ENCODE measurements at places on chromosomes 2 and 18.

DNA sequence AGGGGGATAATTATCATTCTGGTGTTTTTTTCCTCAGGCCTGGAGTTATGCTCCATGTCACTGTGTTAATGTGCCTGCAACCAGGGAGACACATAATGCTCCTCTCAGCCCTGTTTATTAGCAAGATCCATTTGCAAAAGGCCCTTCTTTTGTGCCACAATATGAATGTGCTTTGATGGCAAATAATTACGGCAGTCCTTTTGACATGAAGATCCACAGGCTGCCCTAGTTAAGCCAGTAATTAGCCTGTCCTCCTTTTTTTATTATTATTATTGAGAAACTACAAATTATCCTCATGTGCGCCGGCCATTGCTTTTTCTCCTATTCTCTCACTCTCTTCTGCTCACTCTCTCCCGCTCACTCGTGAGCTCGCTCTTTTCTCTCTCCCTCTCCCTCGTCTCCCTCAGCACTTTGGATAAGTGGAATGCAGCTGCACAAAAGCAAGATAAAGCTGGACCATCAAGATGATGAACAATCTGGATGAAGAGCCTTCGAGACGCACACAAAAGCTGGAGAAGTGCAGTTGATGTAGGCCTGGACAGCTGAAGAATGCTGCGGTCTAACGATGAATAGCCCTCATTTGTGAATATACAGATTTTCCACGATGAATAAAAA lies 762.3 kb downstream of the BCL11A start:
- DNase-seq, result no peak

GRCh38 chr2:17445744-17446143 lies 72.5 kb downstream of the RAD51AP2 start:
- DNase-seq, result no peak

DNA sequence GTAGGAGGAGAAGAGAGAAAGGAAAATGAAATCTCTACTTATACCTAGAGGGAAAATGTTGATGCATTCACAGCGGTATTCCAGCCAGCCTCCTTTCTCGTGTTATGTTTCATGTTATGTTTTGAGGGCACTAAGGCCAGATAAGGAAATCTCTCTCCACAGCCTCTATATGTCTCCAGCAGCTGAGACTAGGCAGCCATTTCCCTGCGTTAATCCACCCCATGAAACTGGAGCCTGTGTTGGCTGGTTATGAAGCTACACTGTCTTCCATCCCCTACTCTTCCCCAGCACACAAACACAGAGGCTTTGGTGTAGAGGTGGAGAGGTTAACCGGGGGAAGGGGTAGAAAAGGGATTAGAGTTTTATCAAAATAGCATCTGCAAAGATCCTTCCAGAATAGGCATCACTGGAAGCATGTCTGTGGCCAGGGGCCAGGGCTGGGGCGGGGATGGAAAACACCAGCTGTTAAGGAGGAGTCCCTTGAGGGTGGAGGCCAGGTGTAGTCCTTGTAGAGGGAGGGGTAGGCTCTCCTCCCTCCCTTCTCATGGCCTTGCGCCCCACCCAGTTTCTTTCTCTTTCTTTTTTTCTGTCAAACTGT lies 100.9 kb upstream of the TNP1 start:
- DNase-seq, result no peak

DNA sequence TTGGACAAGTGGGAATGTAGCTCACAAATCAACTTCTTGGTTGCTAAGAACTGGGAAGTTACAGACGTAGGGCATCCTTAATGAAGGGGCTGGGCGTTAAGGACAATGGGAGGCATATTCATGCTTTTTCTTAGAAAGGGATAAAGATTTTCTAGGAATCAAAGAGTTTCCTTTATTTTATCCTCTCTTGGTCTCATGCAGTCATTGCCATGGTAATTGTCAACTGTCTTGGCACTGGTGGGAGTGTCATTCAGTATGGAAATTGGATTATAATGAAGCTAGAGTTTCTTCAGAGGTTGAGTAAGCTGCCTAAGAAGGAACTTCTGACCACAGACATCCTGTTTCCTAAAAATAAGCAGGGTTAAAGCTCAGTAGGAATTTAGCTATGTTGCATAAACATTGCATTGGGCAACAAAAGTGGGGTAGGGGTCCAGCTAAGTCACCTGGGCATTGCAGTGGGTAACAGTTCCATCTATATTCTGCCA lies 114.0 kb downstream of the LYPD6B start:
- no peak for DNase-seq

- DNase-seq, result no peak
Observed at GRCh38 chr2:121006743-121007489, 271.2 kb downstream of the GLI2 start.

- DNase-seq, result no peak
Observed at GRCh38 chr18:74595431-74595830, 2.2 kb upstream of the ZNF407 start.

DNA sequence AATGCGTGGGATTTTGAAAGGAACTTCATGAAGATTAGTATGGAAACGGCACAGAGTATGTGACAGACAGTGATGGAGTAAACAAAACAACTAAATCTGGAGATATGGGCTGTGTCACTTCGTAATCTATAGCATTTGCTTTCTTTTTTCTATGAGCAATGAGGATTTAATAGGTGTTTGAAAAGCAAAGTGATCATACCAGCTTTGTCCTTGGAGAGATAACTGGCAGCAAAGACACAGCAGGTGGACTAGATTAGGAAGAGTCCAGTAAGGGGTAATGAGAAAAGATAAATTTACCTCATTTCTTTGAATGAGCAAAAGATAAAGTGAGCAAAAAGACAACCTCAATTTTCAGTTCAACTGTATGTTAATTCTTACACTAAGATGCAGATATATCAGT lies 199.0 kb downstream of the LRP1B start:
- no peak for DNase-seq

DNA sequence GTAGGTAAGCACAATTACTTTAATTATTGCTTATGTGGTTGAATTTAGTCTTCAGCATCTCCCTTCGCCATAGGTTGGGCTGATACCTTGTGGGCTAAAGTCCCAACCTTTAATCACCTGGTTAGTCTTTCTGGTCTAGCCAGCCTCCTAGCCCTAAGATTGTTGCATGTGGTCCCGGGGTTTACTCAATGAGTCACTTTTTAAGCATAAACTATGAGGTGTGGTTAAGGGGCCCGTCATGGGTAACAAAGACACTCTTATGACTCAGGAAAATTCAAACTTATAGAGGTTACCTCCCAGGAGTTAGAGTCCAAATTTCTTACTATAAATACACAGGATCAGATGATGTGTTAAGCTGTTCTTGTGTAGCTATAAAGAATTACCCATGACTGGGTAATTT lies 841.6 kb downstream of the TRIB2 start:
- no peak for DNase-seq

DNA sequence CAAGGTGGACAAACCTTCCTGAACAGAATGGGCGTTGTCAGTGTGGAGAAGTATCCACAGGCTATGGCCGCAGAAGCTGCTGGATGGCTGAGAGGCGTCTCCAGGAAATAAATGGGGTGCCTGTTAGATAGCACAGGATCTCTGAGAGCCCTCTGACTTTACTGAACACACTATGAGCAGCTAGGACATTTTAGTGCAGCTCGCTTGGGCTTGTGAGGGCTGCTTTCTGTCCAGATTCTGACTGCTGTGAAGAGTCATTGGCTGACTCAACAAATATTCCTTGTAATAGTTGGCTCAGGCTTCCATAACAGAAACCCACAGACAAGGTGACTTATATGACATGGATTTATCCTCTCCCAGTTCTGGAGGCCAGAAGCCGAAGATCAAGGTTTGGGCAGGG lies 100.2 kb upstream of the SNTG2 start:
- no peak for DNase-seq

- DNase-seq, result no peak
Observed at GRCh38 chr2:181426672-181427071, 30.5 kb upstream of the ITGA4 start.

DNA sequence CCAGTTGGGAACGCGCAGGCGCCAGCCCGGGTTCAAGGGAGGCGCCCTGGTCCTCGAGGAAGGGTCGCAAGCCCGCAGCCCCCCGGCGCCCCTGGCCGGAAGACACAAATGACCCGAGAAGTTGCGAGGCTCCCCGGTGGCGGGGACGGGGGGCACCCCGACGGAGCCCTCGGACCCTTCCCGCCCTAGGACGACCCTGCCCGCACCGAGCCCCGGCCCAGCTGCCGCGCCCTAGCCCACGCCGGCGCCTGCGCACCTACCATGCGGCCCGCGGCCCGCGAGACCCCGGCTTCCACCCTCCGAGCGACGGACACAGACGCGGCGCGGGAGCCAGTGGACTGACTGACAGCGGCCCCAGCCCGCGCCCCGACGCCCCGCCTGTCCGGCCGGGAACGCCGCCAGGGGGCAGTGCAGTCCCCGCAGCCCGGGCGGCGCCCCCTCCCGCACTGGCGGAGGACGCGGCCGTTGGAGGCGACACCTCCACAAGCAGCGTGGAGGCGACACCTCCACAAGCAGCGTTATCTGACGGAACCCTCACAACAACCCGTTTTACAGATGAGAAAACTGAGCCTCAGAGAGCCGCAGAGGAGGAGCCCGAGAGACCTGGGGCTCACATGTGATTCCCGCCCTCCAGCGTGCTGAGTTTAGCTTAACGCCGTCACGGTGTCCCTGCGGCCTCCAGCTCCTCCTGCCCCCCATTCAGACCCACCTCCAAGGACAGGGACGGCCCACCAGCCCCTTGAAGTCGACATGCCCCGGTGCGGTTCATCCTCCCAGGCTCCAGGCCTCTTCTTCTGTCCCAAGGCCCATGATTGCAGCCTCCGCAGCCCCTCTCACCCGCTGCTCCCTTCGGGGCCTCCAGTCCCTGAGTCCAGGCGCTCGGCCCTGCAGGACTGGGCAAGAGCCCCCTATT lies at the start of gene NMUR1:
TSS of gene NMUR1 (minus strand) at position 347 of the 913 bp plus-strand sequence. CDS start at position 263, 84 bp downstream.
- no peak for DNase-seq

- no peak for DNase-seq
Observed at GRCh38 chr2:219209236-219210195, 2.9 kb downstream of the ZFAND2B start.

GRCh38 chr2:46700435-46700834 lies 215.2 kb downstream of the MCFD2 start:
- DNase-seq, result no peak

DNA sequence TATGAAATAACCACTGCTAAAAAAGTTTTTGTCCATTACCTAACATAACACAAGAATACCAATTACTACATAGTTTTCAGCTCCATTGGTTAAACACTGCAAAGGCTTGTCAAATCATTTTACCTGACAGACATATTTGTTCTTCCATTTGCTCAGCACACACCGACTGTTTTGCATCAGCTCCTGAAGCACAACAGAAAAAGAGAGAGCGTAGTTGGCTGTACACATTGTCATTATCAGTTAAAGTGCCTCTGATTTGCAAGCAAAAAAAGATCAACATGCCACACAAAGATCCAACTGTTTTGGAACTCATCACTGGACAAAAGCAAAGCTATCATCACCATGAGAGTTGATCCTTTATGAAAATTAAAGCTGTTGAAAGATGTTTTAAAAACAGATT lies 103.8 kb downstream of the WDPCP start:
- DNase-seq, result no peak

GRCh38 chr2:219416235-219416602 lies 2.0 kb upstream of the DES start:
- DNase-seq, result no peak

- no peak for DNase-seq
Observed at GRCh38 chr18:9824952-9825371, 60.8 kb upstream of the TXNDC2 start.

DNA sequence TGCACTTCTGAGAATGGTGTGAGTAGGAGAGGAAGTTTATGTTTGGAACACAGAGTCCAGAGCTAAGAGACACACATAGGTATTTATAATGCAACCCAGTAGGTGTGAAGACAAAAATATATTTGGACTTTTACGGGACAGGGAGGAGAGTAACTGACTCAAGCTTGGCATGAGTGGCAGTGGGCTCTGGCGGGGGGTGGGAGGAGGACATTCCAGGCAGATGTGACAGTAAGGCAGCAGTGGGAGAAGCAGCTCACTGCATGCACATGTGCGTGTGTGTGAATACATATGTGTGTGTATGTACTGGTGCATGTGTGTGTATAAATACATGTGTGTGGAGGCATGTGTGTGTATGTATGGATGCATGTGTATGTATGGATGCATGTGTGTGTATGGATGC lies 51.4 kb downstream of the DCDC2C start:
- DNase-seq, result no peak

DNA sequence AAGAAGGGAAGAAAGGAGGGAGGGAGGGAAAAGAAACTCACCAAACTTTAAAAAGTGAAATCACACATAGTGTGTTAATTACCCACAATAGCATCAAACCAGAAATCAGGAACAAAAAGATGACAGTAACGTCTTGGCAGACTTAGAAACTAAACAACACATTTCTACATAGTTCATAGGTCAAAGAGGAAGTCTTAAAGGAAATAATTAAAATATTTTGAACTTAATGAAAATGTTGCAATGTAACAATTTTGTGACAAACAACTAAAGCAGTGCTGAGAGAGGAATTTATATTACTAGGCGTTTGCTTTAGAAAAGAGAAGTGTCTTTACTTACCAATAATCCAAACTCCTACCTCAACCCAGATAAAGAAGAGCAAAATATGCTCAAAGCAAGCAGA lies 505.0 kb upstream of the ID2 start:
- no peak for DNase-seq

- DNase-seq, result no peak
Observed at GRCh38 chr2:112004253-112004645, 50.8 kb upstream of the TMEM87B start.

DNA sequence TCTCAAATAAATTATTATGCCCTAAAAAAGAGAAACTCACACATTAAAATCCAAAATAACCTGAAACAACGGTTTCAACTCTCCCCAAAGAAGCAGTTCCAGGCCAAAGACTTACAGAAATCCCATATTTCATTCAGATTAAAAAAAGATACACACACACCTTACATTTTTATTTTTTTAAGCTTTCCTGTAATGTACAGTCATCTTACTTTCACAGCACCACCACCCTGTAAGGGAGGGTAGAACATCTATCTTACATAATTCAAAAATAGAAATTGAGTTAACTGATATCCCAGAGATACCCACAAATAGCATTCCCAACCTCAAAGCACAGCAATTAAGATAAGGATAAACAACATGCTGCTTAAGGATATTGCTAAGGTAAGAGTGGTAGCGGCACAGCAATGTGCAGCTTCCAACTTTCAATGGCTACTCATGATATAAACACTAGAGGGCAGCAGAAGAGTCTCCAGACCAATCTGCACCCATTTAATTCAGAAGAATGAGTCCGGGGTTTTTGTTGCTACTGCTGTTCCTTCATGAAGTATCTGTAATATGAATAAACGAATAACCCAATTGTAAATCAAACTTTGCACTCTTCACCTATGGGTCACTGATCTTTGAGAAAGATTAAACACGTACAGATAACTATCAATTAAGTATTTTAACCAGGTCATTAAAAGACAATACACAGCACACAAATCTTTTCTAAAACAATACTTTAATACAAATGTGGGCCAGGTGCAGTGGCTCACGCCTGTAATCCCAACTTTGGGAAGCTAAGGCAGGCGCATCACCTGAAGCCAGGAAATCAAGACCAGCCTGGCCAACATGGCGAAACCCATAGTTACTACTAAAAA lies 11.3 kb downstream of the GFPT1 start:
- no peak for DNase-seq

GRCh38 chr2:232386740-232387450 lies 8.3 kb downstream of the ALPP start:
- DNase-seq, result no peak
